Suppressor macrophage treated with lipopolysaccharide for 1 hour (primary cell): ENCODE measurements at places on chromosomes 7 and 10.

DNA sequence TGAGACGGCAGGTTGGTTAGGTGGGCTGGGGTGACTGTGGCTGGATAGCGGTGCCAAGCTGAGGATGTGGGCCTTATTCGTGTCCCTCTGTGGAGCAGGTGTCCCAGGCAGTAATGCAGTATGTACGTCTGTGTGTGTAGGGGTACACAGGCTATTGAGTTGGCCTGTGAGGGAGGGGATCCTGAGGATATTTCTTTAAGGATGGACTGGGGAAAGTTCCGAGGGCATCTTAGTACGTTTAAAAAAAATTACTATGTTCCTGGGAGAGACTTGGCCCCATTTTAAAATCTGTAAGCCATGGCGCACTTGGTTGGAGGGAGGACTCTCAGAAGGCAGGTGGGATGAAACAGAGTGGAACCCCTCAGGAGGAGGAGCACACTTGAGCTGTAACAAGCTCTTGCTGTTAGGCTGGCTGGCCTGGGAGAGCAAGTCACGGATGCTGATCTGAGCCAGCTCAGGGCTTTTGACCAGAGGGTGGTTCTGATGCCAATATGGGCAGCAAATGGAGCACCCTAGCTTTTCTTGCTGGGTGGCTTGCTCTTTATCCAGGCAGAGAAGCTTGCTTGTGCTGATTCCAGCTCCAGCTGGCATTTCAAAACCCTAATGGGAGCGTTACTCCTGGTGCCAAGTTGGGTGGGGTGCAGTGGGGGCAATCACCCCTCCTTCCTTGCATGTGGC is 765 bp downstream of the WBP1L start:
- no peak for DNase-seq

GRCh38 chr7:32020551-32021159 is 49.6 kb downstream of the PDE1C start:
- no peak for DNase-seq

- DNase-seq, result no peak
Observed at GRCh38 chr10:71542478-71542877, 145.8 kb downstream of the CDH23 start.

GRCh38 chr10:126975221-126975620 is 70.0 kb downstream of the DOCK1 start:
- DNase-seq, result no peak

DNA sequence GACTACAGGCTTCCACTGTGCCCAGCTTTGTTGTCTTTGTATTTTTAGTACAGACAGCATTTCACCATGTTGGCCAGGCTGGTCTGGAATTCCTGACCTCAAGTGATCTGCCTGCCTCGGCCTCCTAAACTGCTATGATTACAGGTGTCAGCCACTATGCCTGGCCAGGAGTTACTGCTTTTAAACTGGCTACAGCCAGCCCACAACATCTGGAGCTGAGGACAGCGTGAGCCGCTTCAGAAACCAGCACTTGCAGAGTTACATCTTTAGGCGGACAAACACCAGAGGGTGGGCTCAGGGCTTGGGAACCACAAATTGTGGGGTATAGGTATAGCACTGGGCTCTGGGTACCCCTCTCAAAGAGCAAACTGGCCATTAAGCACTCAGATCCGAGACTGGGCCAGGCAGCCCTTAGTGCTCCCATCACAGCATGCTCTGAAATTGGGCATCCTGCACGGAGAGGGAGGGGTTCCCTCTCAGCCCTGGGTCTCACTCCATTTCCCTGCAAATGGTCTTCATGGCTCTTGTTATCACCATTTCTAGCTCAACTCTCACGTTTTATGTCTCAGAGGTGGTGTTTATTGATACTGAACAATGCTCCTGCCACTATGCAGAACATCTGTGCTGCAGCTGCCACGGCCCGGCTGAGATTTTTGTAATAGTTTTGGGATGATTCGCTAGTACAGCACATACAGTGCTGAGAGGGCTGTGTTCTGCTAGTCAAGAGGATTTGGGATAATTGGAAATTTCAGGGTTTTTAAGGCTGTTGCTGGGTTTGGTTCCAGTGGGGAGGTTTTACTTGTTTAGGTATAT is 146.4 kb upstream of the LYZL2 start:
- DNase-seq, result no peak

GRCh38 chr7:33334349-33334748 is 205.0 kb downstream of the BBS9 start:
- DNase-seq, result no peak

DNA sequence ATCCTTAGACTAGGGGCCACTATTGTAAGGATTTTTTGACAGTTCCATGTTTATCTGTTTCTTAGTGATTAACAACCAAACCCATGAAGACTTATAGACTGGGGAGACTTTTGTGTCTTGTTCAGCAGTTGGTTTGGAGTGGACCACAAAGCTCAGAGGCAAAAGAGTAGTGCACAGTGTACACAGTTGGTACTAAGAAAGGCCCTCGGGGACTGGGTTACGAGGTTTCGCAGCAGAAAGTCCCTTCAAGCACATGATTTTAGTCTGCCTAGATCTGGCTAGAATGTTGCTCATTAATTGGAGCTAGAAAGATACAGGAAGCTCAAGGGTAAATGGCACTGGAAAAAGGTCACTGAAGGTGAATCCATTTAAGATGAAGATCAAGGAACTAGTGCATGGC is 35.4 kb downstream of the CDK14 start:
- DNase-seq, result no peak

GRCh38 chr10:117169480-117169879 is 27.8 kb upstream of the KCNK18 start:
- DNase-seq, result no peak

- no peak for DNase-seq
Observed at GRCh38 chr7:13188922-13189321, 501.5 kb downstream of the ARL4A start.

- no peak for DNase-seq
Observed at GRCh38 chr7:79923953-79924352, 210.7 kb upstream of the GNAI1 start.

GRCh38 chr7:4822677-4823076 is 39.2 kb downstream of the PAPOLB start:
- DNase-seq, result no peak

GRCh38 chr7:80018941-80019808 is 115.5 kb upstream of the GNAI1 start:
- peak; percentile 63 for DNase-seq

DNA sequence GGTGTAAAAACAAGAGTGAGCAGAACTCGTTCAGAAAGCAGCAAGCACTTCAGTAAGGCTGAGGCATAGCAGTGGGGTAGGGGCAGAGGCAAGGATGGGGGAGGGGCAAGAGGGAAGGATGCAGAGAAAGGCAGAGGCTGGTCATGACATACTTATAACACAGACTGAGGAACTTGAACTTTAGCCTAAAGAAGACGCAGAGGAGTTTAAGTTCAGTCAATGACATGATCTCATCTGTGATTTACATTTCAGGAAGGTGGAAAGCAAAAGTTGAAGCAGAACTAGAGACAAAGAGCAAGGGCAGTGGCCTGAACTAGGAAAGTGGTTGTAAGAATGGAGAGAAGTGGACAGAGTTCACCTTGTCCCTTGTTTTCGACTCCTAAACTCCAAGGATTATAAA is 15.8 kb downstream of the MACC1 start:
- peak; percentile 89 for DNase-seq

DNA sequence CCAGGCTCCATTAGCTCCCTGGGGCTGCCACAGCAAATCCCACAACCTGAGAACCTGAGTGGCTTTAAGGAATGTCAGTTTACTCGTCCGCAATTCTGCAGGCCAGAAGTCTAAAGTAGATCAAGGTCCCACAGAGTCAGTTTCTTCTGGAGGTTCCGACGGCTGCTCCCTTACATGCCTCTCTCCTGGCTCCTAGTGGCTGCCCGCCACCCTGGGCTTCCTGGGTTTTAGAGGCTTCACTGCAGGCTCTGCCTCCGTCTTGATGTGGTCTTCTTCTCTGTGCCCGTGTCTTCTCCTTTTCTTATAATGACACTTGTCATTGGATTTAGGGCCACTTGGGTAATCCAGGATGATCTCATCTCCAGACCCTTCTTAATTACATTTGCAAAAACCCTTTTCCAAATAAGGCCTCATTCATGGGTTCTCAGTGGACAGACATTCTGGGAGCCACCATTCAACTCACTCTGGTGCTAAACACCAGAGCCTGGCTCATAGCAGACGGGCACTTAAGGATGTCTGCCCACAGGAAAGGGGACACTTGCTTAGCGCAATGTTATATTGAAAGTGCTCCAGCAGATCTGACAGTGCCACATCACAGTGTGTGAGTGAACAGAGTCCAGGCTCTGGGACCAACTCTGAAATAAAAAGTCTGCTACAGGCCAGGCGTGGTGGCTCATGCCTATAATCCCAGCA is 77.6 kb downstream of the VWC2 start:
- no peak for DNase-seq

DNA sequence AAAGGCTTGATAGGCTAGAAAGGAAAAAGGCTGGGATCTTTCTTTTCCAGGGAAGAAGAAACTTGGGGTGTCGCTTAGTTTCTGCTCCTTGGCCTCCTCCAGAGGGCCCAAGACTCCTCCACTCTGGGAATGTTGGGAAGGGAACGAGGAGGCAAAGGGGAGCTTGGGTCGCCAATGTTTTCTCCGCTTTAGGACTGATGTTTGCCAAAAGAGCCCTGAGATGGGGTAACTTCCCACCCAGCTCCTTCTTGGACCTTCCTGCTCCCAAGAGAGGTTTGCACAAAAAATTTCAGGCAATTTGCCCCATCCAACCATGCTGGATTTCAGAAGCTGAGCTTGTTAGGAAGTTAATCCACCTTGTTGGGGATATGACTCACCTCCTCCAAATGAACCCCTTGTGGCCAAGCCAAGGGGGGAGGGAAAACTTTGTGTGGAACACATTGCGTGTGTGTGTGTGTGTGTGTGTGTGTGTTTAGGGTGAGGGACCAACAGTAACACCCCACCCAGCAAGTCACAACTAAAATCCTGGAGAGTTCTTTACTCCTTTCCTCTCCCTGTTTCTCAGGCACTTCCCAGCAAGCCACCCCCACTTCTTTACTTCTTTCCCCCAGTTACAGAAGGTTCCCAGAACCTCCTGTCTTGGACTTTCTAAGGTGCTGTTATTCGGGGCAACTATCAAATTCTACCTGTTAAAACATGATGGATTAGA is 8.7 kb upstream of the HOXA2 start:
- no peak for DNase-seq

DNA sequence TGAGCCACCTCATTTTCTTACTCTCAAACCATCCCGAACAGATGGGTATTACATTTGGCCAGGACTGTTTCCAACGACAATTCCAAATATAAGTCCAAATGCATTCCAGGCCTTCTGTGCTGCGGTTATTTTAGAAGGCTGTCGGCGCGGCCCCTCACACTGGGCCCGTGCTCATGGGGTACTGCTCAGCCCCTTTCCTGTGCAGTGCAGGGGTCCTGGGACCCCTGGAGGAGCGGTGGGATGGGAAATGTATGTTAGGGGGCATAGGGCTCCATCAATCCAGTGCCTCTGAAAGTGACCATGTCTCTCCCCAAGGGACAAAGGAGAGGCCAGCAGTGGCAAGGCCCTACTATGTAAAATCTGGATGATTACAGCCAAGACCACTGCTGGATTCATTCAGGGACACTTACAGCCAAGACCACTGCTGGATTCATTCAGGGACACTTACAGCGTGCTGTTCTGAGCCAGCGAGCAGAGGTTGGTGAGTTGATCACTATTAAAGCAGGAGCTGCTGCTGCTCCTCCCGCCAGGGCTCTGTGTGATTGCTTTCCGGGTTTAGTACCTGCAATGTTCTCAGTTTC is 66.3 kb downstream of the CHST15 start:
- no peak for DNase-seq

- DNase-seq, result no peak
Observed at GRCh38 chr7:1540776-1541271, 10.3 kb downstream of the MAFK start.

DNA sequence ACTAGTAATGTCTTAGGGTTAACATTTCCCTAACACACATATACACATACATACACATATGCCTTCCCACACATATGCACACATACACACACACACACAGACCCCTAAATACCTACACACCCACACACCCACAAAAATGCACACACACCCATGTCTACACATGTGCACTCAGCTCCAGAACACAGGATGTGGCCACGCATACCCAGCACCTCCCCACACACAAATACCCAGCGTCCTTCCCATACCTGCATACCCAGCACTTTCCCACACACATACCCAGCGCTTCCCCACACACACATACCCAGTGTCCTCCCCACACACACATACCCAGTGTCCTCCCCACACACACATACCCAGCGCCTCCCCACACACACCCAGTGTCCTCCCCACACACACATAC is 534.9 kb downstream of the DNAJB6 start:
- DNase-seq, result no peak

DNA sequence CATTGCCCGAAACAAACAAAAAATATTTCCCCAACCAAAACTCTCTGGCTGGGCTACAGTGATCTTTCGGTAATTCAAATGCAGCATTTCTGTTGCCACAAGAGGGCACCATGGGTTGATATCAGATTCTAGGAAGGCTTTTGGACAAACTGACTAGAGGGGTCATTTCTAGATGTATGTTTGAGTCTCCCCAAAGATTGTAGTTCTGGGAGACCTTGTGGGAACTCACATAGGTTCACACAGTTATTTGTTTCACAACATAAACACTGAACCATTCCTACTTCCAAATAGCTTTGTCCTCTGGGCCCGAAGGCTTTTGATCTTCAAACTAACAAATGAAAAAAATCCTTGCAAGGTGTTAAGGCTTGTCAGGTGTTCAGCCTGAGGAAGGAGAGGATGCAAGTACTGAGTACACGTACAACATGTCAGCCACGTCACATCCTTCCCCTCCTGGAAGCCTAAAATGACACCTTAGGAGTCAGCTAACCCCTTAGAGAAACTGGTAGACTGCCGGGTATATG is 37.0 kb upstream of the IL15RA start:
- DNase-seq, result peak; percentile 84

- DNase-seq, result no peak
Observed at GRCh38 chr7:74325210-74325565, 36.0 kb downstream of the CLIP2 start.

DNA sequence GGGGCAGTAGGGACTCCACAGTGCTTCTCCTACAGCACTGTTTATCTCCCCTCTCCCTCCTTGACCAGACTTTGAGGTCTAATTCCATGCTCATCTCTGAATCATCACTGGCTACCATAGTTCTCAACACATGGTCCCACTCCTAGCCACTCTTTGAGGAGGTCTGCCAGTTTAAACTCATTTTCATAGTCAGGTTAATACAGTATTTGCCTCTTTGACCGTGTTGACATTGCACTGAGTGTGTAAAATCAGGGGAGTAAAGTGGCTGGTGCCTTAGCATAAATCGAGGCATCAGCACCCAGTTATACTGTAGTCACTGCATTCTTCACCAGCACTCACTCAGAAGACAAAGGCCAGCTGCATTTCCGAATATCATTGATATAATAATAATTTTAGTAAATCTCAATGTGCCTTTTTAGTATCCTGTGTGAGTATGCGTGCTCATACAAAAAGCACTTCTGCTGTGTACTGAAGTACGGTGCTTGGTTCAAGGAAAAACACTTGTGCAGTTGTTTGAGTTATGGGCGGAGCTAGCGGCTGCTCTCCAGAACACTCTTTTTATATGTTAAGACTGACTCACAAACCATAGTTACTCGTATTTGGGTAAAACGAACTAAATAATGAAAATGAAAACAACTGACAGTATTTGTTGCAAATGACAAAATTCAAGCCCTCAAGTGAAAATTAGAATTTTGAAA is 89.7 kb downstream of the GALNT11 start:
- DNase-seq, result no peak
